ENCODE measurements at places on chromosomes 16 and 17. TPM values are rescaled to one million over a fixed set of nuclear protein-coding genes. Genes with fewer than 3 reads are reported as not detected.

Gene PRRT2
- 8.0 TPM for polyA plus RNA-seq

Gene RNF112
- polyA plus RNA-seq, result 4.6 TPM

Gene CTRL
- 0.36 TPM for polyA plus RNA-seq

Gene ANKRD40CL
- not detected for polyA plus RNA-seq

Gene OR1A1
- polyA plus RNA-seq, result not detected

Gene GAST
- polyA plus RNA-seq, result not detected

Gene HOXB4
- polyA plus RNA-seq, result 1.6 TPM
